AG09319 (cell line): ENCODE measurements at places on chromosomes 1 and 21.

DNA sequence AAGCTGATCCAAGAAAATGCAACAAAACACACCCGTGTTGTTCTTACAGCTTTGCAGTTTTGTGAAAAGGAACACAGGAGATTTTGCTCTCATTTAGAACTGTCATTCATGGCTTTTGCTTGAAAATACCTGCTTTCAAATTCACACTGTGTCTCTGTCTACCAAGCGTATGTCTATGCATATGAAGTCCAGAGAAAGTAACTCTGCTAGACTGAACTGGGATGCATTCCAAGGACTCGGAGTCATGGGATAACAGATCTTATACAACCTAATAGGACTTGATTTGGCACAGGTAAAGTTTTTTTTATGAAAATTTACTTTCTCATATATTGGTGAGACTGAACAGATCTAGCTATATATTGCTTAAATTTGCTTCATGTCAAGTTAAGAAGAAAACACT is 102.4 kb downstream of the PTGER3 start:
- no peak for DNase-seq

DNA sequence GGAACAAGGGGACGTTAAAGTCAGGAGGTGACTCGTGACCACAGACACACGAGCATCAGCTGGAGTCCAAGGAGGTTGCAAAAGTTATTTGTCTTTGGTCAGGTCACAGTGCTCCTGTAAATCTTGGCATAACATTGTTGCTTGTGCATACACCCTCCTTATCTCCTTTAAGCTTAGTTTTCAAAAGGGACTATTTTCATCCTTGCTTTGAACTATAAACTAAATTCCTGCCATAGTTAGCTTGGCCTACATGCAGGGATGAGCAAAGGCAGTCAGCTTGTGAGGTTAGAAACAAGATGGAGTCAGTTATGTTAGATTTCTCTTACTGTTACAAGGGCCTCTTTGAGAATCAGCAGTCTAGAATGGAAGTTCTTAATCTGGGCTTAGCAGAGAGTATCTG is 28.0 kb upstream of the FASLG start:
- DNase-seq: no peak

- DNase-seq: no peak
These were observed 22.1 kb downstream of the EIF2D start for GRCh38 chr1:206590025-206590758.

GRCh38 chr1:61160526-61160925 is 78.2 kb downstream of the NFIA start:
- DNase-seq: no peak

- no peak for DNase-seq
These were observed 32.7 kb upstream of the ASB17 start for GRCh38 chr1:75964760-75965408.

DNA sequence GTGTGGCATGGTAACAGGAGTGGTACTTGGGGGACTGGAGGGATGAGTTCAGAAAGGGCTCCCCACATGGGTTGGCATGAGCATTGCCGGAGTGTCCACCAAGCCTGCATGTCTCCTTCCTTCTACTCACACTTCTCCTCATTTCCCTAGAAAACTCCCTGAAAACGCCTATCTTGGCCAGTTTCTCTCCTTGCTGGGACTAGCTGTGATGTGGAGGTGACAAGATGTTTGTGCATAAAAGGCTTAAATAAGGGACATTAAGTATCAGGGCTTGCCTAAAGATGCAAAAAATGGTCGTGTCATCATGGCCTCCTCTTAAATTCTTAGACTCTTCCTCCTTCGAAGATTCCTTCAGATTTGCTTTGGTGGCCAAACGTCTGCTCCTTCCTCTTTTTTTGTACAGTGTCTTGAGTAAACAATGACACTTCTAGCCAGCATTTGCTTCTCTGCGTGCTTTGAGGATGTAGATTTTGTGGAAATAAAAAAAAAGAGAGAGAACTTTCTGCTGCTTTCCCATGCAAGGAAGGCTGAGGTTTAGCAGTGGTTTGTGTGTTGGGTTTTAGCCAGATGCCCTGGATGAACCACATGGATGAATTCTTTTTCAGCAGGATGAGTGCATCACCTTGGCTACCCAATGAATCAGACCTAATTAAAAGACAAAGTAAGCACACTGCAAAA is 239.1 kb upstream of the IRF2BP2 start:
- DNase-seq: no peak

DNA sequence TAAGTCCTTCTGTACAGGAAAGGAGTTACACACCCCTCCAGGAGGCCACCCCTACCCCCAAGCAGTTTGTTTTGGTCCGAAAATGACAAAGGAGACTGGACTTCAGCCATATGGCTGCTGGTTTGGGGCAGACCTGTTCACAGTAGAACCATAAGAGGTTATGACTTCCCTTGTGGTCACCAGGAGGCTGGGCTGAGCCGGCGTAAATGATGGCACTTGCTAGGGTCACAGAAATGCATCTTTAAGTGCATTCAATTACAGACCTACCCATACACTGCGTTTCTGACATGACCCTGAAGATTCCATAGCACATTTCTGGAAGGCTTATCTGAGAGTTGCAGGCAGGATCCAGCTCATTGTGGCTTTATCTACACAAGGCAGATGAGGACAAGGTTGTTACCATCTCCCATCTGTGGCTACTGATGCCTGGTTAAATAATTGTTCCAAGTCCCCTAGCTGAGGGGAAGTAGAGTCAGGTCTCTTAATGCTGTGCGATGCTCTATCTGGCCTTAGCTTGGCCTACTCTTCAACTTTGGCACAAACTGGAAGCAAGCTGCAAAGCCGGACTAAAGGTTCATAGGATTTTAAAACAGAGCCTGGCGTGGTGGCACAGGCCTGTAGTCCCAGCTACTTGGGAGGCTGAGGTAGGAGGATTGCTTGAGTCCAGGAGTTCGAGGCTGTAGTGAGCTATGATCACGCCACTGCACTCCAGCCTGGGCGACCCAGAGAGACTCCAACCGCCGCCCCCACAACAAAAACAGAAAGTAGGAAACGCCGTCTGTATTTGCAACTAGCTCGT is 1.7 kb upstream of the TRIM67 start:
- DNase-seq: no peak

DNA sequence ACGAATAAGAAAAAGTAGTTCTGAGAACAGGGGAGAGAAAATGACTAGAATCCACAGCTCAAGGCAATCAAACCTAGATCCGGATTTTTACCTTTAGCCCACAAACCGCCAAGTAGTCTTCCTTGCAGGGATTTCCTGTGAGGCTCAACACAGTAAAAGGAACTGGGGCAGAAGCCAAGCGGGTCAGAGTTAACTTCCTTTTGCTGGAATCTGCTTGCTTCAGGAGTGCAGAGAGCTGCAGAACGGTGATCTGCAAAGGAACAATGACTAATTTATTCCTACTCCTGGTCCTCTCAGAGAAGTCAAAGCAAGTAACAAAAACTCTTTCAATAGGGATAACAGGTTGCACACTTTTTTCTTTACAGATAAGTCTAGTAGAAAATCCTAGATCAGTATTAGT is 53.4 kb downstream of the UBR4 start:
- no peak for DNase-seq

DNA sequence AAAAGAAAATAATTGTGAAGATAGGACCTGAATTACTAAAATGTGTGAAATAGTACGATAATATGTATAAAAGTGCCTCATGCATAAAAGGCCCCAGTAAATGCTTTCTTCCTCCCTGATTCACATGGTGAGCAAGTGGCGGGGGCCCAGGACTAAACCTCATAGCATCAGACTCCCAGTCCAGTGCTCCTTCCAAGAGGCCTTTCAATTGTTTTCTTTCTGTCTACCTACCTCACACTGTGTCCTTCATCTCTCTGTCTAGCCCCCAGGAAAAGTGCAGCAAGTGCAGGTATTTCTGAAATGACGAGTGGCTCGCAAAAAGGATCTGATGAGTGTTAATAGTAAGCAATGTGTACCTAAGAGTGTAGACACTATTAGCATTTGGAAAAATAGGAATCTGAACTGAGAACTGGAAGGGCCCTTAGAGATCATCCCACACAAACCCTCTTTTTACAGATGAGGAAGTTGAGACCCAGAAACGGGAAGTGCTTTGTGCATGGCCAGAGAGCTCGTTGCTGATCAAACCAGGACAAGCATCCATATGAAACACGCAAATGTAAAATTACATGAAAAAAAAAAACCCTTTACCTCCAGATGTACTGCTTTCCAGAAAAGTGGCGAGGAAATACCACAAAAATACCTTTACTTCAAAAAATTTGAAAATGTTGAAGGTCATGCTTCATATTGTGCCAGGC is 118.2 kb upstream of the HOOK1 start:
- DNase-seq: no peak

DNA sequence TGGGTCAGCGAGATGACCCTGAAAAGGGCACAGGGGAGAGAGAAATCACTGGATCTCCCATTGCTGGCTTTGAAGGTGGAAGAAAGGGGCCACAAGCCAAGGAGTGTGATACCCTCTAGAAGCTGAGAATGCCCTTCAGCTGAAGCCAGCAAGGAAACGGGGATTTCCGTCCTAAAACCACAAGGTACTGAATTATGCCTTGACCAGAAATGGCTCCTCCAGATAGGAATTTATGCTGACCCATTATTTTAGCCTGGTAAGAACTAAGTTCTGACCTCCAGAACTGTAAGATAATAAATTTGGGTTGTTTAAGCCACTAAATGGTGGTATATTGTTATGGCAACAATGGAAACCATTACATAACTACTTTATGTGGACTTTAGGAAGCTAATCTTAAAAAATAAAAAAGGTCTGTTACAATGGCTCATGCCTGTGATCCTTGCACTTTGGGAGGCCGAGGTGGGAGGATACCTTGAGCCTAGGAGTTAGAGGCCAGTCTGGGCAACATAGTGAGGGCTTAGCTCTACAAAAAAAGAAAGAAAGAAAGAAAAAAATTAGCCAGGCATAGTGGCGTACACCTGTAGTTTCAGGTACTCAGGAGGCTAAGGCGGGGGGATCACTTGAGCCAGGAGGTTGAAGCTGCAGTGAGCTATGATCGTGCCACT is 3.6 kb upstream of the H6PD start:
- DNase-seq: no peak

GRCh38 chr1:170929835-170930554 is 5.3 kb upstream of the MROH9 start:
- DNase-seq: peak; percentile 49

DNA sequence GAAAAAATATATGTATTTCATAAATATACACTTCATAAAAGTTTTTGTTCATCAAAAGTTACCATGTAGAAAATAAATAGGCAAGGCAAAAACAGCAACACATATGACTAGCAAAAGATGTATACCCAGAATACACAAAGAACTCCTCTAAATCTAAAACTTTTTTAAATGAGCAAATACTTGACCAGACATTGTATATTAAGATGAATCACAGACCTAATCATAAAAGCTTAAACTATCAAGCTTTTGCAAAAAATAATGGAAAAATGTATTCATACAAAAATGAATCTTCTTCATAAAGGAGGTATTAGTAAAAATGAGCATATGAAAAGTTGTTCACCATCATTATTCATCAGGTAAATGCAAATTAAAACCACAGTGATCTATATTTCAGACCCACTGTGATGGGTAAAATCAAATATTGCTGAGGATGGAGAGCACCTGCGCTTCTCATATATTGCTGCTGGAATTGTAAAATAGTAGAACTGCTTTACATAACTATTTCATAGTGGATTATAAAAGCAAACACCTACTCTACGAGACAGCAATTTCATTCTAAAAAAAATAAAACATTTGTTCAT is 78.3 kb upstream of the RGS1 start:
- DNase-seq: no peak

DNA sequence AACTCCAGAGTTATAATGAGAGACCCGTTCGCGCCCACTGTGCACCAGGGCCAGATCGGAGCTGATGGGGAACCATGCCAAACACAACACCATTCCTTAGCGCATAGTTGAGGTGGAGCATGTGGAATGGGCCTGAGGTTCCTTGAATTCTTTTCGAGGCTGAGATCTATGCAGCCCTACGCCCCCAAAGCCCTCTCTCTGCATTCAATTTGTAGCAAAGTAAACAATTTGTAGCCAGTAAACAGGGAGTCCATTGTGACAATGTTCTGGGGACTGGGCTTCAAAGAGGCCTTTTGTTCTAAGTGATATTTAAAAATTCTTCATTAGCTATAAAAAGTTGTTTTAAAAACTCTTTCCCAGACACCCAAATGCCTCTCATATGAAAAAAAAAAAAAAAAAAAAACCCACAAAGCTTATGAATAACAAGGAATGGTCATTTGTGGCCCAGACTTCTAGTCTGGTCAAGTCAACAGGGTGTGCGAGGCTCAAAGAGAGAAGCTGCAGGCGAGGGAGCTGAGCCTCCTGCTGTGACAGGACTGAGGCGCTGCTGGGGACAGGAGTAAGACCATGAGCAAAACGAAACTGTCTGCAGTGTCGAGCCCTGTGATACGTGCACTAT is 30.6 kb upstream of the KCNE2 start:
- DNase-seq: no peak

DNA sequence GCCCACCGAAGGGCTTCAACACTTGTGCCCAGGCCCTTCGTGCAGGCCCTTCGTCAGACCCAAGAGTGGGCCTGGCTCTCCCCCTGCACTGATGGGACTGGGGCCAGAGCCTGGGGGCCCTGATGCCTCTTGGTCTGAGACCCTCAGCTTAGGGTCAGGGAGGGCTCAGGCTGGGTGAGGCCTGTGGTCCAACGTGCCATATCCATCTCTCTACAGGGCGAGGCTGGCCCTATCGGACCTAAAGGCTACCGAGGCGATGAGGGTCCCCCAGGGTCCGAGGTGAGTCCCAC is 15.6 kb downstream of the COL6A1 start:
- DNase-seq: no peak

DNA sequence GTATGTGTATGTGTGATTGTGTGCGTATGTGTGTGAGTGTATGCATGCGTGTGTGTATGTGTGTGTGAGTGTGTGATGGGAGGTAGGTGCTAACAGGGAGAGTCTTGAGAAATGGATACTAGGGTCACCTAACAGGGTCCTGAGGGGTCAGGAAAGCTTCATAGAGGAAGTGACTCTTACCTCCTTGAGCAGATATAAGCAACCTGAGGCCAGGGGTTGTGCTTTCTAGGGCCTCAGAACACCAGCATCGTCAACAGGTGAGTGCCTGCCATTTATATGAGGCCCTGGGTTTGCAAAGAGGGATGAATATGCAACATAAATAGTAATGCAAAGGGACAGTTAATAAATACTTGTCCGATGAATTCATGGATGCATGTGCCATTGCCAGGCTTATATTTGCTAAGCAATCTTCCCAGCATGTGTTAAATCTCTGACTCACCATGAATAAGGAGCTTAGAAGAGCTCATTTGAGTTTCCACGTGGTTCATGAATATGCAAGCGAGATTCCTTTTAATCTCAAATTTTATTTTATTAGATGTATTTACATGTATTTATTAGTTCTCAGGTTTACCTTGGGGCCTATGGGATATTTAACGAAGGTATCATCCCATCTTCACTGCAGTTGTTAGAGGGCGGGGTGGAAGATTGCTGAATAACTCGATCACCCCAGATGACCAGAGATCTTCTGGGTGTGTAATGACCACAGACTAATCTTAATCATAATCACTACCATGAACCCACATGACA is 438.3 kb downstream of the CAMTA1 start:
- DNase-seq: peak; percentile 56

- DNase-seq: no peak
These were observed 25.0 kb downstream of the CD244 start for GRCh38 chr1:160837558-160838205.
